ENCODE measurements at places on chromosomes 13 and 19.

DNA sequence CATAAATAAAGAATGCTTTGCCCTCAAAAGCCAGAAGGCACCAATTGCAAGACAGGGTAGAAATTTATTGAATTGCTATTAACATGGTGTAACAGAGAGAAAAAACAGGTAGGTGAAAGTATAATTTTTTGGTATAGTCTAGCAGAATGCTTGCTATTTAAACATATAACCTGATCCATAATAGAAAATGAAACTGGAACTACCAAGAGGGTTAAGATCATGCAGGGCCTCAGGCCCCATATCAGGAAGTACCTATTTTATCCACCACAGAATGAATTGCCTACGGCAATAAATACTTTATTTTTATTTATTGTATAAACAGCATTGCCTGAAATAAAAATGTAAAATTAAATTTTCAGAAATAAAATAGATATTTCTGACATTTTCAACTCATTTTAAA is 159.5 kb downstream of the PRR20E start:
- DNase-seq, result no peak

- no peak for DNase-seq
These were observed 8.7 kb downstream of the CILP2 start for GRCh38 chr19:19546751-19547162.

DNA sequence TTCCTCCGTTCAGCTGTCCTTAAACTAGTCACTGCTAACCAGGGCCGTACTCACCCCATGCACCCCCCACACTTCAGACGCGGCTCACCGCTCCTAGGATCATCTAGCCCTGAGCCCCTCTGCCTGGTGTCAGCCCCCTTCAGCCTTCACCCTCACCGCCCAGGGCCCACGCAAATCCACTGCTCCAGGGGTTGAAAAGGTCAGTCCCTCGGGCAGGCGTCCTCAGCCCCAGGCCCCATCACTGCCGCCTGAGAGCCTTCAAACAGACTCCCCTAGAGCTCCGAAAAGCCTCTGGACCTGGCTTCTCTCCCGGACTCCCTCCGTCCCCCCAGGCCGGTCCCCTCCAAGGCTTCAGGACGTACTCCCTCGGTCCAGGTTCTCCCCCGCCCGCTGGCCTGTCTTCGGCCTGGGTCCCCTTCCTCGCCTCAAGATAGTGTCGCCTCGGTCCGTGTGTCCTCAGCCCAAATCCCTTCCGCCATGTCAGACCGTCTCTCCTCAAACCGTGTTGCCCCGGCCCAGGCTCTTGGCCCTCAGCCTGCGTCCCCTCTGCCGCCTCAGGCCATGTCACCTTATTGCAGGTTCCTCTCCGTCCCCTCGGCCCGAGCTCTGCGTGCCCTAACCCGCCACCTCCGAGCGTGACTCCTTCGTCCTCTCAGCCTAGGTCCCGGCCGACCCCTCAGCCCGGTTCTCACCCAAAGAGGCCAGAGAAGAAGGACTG is 553 bp downstream of the NAPA start:
- no peak for DNase-seq

- no peak for DNase-seq
These were observed 105.1 kb downstream of the NUFIP1 start for GRCh38 chr13:44884076-44884729.

DNA sequence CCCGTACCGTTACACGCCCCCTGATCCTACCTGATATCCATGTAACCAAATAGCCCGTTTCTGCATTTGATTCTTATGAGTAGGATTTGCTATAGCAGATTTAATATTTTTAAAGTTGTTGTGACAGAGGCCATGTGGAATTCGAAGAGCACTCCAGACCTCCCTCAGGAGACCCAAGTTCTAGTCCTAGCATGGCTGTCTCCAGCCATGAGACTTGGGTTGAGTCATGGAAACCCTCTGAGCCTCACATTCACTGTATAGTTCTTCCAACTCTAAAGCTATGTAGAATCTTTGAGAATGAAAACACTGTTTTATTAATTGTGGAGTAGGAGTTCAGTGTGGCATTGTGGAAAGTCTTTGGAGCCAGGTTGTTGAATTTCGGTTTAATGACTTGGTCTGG is 8.0 kb upstream of the GPR183 start:
- no peak for DNase-seq

GRCh38 chr13:93771782-93772181 is 545.2 kb downstream of the GPC6 start:
- DNase-seq, result no peak

- DNase-seq, result no peak
These were observed 281.8 kb upstream of the KLHL1 start for GRCh38 chr13:70390064-70390463.

DNA sequence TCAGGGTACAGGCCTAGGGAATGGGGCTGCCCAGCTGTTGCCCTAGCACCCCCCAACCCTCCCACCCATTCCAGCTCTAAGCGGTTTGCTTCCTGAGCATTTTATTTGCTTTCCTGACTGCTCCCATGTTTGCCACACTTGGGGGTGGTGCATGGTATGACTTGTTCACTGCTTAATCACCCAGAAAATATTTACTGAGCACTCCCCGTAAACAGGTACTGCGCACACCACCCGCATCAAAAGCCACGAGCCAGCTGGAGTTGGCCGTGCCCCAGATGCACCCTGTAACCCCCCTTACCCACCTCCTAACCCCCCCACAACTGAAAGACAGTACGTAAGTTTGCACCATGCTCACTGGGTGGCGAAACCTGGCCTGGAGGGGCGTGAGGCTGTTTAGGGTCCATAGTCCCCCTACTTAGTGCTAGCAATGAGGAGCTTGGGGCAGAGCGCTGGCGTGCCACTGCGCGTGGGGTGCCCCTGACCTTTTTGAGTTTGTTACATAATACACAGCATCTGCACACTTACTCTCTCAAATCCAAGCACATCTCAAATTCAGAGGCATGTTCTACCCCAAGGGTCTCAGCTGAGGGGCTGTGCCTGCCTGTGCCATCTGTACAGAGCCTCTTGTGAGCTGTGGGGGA is 29.8 kb downstream of the DPF1 start:
- no peak for DNase-seq

DNA sequence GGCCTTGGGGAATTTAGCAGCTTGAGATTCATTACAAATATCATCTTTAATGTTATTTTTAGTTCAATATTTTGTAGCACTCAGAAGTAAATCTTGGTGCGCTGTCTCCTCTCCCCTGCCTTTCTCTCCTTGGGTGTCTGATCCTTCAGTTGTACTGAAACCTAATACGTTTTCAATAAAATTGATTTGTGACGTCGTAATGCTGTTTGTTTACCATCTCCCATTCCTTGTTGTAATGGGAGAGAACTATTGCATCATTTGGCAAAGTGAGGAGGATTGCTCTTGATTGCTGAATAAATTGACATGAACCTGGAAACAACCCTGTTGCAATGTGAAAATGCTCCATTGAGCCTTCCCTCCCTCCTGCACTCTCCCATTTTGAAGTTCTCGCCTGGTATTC is 43.2 kb upstream of the TSHZ3 start:
- DNase-seq, result no peak

DNA sequence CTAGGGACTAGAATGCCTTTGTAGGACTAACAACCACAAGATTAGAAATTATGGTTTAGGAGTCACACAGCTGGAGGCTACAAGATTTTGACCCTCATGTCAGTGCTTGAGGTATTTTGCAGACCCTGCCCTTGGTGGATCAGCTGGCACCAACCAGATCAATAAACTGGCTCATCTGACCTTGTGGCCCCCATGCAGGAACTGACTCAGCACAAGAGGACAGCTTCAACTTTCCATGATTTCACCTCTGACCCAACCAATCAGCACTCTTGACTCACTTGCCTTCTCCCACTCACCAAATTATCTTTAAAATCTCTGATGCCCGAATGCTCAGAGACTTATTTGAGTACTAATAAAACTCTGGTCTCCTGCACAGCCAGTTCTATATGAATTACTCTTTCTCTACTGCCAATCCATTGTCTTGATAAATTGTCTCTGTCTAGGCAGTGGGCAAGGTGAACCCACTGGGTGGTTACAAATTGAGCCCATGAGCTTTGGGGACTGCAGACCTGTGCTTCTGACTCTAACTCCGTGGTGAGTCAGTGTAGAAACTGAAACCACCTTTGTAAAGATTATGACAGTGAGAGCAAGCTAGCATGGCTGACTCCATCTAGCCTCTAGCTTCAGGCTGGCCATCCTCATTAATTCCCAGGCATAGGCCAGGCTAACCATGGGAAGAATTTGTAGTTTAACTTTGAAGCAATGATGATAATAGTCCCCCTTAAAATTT is 33.9 kb upstream of the CEACAM8 start:
- DNase-seq, result no peak

DNA sequence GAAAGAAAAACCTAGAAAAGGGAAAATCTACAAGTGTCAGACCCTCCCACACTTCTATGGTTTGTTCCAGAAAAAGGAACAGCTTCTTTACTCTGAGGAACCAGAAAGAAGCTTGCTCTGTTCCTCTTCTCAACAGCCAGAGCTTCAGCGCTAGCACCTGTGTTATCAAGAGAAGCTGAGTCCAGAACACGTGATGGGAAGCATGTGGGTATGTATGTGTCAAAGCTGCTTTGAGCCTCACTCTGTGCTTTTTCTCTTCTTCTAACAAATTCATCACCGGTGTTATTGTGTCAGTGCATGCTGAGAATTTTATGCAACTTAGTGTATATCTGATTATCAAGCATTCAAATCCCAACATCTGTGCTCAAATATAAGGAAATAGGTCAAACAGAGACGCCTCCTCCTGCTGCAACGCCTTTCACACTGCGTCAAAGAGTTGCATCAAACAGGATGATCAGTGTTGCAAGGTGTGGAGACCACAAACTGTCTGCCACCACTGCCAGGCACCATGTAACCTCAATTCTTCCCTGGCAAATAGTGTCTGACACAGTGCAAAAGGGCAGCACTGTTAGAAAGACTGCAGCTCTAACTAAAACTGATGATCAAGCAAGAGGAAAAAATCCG is 83.9 kb downstream of the LRRC63 start:
- DNase-seq, result peak; percentile 54

GRCh38 chr13:36418022-36418805 is 14.1 kb upstream of the CCNA1 start:
- no peak for DNase-seq

GRCh38 chr19:14072535-14073260 is at the start of gene MISP3:
Gene MISP3 (plus strand): TSS chr19:14072786. CDS start chr19:14073310, 524 bp downstream.
- DNase-seq, result peak; percentile 20

- no peak for DNase-seq
These were observed 1273.3 kb upstream of the ATXN8OS start for GRCh38 chr13:68834375-68834774.

DNA sequence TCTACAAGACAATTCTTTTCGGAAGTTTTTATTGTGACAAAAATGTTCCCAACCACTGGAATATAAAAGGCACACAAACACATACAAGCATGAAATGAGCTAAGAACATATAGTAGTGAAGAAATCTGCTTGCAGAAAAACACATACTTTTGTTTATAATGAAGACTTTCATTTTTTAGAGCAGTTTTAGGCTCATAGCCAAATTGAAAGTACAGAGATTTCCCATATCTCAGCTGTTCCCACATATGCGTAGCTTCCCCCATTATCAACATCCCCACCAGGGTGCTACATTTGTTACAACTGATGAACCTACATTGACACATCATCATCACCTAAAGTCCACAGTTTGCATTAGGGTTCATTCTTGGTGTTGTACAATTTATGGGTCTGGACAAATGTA is 249.4 kb downstream of the KCTD12 start:
- no peak for DNase-seq

GRCh38 chr13:106407338-106407737 is 128.1 kb downstream of the EFNB2 start:
- DNase-seq, result no peak

GRCh38 chr13:97283888-97284287 is 61.8 kb downstream of the MBNL2 start:
- no peak for DNase-seq

DNA sequence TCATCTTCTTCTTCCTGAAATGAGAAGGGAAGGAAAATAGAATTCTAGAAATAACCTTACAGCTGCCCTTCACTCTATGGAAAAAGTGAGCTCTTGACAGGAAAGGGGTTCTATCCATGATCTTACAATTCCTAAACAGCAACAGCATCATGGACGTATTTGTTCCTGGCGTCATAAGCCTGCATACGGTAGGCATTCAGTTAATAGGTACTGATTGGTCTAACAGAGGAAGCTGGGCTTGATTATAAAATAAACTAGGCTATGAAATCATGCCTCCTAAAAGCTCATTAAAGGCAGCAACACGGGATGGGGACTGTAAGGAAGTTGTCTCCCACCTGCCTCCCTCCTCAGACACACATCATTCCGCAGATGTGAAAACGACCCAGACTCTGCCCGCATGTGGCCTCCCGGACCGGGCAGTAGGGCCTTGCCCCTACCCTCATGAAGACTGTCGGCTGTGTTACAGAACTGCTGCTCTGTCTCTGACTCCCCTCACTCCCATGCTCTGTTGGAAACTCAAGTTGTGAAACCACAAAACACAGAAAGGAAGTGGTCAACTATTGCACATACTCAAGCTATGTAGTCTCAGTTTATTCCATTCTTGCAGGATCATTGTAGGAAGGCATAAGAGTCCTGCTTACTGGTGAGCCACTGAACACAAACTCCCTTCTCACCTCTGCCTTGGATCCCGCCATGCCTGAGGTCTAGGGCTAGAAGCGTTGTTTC is 129.8 kb downstream of the DLEU7 start:
- no peak for DNase-seq

DNA sequence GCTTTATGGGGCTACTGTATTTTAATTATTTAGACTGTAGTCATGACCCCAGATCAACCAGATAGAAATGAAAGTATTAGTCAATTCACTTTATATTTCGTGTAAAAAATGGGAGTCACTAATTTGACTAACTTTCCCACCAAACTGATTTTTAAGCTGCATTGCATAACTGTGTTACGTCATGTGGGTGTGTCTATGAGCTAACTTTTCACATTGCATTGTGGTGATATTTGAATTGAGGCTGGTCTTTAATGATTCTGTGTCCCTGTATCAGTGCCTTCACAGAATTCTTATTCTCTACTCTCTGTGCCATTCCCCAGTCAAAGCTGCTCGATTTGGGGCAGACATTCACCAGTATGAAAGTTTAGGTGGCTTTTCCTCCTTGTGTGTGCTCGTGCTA is 172.7 kb upstream of the MAB21L1 start:
- DNase-seq, result no peak

DNA sequence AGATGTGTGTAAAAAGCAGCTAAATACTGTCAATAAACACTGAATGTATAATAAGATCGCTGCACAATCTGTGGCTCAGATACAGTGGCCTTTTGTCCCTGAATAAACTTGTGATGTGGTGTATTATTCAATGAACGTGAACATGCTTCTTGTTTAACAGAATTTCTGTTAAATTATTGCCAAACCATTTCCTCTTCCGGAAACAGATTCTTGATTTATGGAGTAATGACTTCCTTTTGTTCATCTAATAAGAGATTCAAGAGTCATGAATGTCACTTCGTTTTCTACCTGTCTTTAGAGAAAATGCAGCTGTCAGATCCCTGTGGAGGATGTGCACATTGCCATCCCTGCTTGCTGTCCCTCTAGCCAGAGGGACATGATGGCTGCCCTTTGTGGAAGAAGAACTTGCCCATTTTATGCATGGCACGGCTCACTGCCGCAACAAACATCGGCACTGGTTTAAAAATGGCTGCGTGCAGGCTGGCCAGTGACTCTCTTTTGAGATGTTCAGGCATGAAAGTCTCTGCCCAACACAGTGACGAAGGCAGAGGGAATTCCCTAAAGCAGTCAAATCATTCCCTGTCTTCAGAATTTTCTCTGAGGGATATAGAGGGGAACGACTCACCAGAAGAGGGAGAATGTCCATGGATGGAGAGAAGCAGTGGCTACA is 3.1 kb upstream of the TNFSF13B start:
- DNase-seq, result no peak
